ENCODE measurements at places on chromosomes 12 and 14.

DNA sequence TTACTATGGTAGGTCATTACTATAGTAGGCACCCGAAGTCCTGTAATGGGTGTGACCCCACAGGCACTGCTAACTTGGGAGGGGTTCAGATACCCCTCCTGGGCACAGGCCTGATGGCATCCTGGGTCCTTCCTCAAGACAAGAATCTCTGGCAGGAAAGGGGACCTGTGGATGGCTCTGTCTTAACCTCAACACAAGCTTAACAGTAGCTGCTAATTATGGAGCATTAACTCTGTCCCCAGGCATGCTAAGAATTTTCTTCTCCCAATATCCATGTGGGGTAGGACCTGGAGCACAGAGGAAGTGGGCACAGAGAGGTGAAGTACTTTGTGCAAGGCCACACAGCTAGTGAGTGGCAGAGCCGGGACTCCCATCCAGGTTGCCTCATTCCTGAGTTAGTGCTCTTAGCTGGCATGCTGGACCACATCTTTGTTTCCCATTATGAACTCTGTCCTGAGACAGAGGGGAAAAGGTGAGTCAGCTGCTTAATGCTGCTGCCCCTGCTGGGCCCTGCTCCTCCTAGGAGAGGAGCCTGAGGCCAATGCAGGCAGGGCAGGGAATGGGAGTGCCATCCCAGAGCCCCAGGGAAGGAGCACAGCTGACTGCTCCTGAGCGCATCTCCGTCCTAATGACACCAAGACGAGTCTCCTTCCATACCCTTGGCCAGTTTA, 32.1 kb downstream of the GALNT16 start:
- no peak for DNase-seq

- DNase-seq, result no peak
These were observed 237.4 kb upstream of the PWP1 start for GRCh38 chr12:107448198-107448597.

DNA sequence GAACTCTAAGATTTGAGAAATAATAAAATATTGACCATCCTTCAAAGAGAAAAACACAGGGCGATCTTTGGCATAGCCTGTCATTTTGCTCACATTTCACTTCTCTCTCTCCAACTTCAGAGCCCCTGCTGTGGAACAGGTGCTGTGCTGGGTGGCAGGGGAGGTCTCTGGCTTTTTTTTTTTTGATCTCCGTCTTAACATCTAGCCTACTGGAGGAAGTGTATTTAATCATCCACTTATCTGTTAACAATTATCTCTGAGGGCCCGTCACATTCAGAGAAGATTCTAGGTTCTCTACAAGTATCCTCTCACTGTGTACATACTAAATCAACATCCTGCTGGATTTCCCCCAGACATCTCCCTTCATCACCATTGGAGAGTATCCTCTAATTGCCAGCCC, 34.1 kb downstream of the CHST11 start:
- DNase-seq, result no peak

DNA sequence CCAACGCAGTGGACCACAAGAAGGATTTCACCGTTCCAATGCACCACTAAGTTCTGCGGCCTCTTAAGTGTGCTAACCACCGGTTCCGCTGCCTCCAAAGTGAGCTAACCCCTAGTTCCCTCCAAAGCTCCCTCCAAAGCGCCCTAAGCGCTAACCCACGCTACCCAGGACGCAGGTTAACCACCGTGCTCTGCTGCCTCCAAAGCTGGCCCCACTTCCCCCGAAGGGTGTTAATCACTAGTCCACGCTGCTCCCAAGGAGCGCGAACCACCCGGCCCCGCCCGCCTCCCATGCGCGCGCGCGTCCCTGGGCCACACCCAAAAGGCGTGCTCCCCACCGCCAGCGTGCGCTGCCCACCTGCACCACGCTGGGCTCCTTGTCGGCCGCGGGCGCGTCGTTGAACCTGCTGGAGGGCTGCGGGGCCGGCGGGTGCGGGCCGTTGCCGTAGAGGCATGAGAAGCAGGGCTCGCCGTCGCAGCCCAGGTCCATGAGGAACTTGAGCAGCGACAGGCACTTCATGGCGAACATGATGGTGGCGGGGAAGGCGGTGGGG, 11.7 kb downstream of the FAM181A start:
- DNase-seq, result no peak

GRCh38 chr14:33029511-33029910, 90.8 kb downstream of the NPAS3 start:
- no peak for DNase-seq

All from femur (tissue), 1 donor.